ENCODE measurements at places on chromosomes 6 and 20.

- no peak for DNase-seq
These were observed 23.2 kb downstream of the CGA start for GRCh38 chr6:87071683-87072082.

DNA sequence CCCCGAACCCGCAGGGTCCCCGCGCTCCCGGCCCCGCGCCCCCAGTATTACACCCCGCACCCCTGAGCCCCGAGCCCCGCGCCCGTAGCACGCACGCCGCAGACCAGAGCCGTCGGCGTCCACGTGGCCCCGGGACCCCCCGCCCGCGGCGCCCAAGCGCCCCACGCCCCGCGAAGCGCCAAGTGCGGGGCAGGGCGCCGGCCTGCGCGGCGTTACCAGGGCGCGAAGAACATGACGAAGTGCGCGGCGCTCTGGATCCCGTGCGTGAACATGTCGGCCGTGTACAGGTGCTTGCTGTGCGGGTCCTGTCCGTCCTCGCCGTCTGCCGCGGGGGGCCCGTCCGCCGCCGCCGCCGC, 312 bp downstream of the TXNDC5 start:
- DNase-seq, result no peak

GRCh38 chr6:7673063-7673536, 52.8 kb upstream of the BMP6 start:
- no peak for DNase-seq

- no peak for DNase-seq
These were observed 154.0 kb downstream of the LY86 start for GRCh38 chr6:6742535-6742934.

DNA sequence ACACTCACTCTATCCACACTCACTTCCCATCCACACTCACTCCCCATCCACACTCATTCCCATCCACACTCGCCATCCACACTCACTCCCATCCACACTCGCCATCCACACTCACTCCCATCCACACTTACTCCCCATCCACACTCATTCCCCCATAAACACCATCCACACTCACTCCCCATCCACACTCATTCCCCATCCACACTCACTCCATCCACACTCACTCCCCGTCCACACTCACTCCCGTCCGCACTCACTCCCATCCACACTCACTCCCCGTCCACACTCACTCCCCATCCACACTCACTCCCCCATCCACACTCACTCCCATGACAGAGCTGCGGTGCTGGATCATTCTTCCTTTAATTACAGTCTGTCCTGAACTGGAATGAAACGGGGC, 17.1 kb downstream of the THBS2 start:
- no peak for DNase-seq

- DNase-seq, result no peak
These were observed 1.4 kb downstream of the TEAD3 start for GRCh38 chr6:35495258-35496035.

DNA sequence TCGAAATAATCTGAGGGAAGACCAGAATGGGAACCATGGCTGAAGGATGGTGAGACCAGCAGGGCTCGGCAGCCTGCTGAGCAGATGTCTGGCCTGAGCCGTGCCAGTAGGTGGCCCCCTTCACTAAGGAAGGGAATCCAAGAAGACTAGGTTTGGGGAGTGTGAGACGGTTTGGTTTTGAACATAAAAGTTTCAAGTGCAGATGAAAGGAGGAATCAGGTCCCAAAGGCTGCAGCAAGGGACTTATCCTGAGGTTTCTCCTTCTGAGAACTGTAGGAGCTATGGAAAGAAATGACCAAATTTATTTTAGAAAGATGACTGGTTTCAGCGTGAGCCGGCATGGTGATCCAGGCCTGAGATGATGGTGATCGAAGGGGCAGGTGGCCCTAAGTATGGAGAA, 4.6 kb upstream of the OSER1 start:
- DNase-seq, result peak; percentile 62

DNA sequence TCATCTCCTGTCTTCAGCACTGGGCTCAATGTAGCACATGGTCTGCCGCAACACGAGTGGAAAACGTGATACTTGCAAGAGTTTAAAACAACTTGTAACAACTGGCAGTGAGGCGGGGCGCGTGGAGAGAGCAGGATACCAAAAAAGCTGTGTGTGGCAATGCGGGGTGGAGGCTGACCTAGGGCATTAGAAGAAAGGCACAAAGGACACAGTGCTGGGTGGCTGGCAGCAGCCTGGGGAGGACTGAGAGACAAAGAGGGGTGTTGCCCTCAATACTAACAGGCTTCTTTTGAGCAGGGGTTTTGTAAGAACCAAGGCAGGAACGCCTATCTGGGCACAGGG, 1.5 kb upstream of the GFOD1 start:
- DNase-seq, result no peak

GRCh38 chr6:142301651-142302391, at the start of gene ADGRG6:
TSS of gene ADGRG6 (plus strand) at chr6:142302007. CDS start at chr6:142302330, 323 bp downstream.
- no peak for DNase-seq

GRCh38 chr6:101126501-101126900, 245.4 kb upstream of the ASCC3 start:
- no peak for DNase-seq

- no peak for DNase-seq
These were observed 314.4 kb downstream of the ESR1 start for GRCh38 chr6:152121910-152122309.

DNA sequence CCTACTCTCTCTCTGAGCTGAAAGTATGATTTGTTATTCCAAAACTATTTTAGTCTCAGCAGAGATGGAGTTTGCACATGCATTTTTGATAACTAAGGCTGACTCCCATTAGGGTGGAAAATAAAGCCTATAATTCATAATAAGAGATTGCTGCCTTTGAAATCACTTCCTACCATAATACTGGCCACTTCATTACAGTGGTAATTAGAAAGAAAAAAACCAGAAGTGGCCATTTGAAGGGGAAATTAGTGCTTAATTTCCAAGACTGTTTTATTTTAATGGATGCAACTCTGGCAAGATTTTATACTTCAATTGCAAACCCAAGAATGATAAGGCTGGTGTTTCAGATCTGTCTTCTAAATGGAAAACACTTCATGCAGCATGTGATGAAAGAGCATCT, 43.4 kb downstream of the SLC35B3 start:
- DNase-seq, result no peak

DNA sequence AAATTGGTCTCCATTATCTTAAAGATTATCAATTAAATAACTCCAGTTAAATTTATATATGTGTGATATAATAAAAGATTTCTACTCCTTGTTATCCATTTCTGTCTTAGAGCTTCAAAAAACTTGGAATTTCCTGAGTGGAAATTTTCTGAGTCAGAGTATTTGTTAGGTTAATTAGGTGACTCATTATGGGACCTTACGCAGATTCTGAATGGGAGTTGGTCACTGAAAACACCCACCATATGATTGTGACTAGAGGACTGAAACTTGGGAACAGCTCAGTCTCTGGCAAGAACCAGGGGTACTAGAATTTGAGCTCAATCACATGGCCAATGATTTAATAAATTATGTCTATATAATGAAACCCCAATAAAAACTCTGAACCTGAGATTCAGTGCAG, 125.4 kb upstream of the HMGCLL1 start:
- DNase-seq, result no peak

DNA sequence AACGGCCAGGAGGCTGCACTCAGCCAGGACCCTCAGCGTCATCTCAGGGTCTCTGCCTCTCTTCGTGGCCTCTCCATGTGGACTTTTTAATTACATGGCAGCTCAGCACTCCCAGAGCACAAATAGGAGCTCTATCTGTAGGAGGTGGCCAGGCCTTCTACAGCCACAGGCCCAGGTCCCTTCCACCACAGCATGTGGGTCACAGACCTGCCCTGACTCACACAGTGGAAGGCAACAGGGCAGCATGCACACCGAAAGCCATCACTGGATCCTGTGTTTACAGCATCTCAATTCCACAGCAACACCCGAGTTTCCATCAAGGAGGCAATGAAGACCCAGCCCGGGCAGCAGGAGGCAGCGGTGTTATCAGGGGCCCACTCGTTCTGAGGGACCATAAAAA, 65.8 kb upstream of the CD93 start:
- no peak for DNase-seq

DNA sequence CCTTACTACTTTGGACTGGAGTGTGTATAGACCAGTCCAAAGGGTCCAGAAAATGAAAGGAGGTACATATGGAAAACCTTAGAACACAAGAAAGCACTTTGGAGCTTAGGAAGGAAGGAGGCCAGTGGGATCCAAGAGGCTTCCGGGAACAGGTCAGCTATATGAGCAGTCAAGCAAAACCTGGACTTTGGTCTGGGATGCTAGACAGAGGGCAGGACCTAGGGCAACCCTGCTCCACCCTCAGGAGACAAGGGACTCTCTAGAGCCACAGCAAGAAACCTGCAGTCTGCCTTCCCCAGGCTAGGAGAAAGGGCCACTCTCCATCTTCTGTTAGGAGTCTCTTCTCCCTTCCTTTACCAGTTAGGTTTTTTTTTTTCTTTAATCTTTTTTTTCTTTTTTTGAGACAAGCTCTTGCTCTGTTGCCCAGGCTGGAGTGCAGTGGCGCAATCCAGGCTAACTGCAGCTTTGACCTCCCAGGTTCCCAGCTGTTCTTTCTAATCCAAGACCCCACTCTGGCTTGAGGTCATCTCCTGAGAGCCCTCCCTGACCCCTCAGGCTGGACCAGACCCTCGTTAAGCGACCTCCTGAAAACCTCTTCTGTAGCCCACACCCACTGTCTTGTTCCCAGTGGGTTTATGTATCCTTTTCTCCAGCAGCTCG, 4.6 kb downstream of the KCNK5 start:
- DNase-seq, result no peak

GRCh38 chr6:116381000-116381399, 10.3 kb downstream of the DSE start:
- DNase-seq, result no peak

GRCh38 chr6:26383624-26384417, 913 bp downstream of the BTN2A2 start:
- DNase-seq, result no peak

DNA sequence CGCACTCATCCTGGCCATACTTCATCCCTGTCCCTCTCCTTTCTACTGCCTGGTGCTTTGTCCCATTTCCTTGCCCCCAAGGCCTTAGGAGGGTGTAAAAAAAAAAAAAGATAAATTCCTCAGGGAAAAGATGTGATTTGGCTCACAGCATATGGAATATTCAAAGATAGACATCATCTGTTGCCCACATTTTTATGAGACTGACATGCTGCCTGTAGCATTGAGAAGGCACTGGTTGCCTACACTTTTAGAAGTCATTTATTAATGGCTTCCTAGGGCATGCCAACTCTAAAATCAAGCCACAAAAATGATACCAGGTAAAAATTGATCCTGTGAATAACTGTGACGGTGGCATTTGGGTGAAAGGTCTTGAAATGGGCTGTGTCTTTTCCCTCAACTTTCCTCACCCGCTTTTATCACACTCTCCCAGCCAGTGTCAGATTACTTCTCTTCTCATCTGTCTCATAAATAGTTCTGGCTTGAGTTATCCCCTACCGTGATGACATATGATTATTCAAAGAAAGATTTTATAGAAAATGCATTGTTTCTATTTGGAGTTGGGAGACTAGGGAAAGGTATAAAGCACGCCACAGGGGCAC, 139.4 kb downstream of the CARMIL1 start:
- DNase-seq, result no peak

- no peak for DNase-seq
These were observed 191.5 kb upstream of the RSPO3 start for GRCh38 chr6:126926926-126927325.

GRCh38 chr6:99307295-99307907, 42.1 kb downstream of the FAXC start:
- DNase-seq, result no peak

DNA sequence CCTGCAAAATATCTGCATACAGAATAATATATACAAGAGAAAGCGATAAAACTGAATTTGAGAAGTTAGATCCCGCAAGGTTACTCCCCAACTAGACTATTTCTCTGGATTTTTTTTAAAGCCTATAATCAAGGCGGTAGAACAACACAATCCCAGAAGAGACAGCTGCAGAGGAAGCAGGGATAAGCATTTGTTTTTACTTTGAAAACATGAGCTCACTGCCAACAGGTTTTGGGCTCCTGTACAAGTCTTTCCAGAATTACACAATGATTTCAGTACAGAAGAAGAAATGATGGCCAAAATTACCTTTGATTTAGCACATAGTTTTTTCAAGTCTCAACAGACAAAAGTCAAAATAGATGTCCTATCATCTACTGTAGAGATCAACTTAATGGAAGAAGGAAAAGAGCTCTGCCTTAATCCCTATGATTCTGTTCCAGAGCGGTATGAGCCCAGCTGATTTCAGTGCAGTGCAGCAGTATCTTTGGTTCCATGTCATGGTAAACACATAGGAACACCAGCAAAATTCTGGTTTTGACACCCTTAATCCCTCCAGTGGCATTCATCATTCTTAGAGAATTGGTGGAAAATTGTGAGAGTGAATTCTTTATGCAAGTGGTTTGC, 304.3 kb downstream of the HDGFL1 start:
- DNase-seq, result no peak

- DNase-seq, result peak; percentile 44
These were observed at the start of gene TXLNB for GRCh38 chr6:139291813-139292619. TSS of gene TXLNB (minus strand) at chr6:139291998. CDS start at chr6:139288899, 3,099 bp downstream.

DNA sequence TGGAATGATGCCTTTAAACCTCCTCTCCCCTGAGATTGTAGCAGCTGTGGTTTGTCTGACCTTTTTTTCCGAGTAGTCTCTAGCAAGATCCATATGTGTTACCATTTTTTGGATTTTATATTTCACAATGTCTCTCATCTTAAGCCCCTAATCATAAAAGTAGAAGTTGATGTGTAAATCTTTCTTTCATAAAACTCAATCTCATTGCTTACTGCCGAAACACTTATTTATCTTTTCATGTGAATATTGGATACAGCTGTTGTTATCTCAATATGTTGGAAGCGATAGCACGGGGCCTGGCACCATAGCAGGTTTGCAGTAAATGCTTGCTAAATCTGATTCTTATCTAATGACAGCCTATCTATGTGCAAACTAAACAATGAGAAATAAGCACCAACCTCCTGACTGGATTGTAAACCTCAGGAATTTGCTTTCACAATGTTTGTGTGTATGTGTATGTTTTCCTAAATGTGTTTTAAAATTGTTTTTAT, 14.2 kb downstream of the SMPDL3A start:
- no peak for DNase-seq

- DNase-seq, result no peak
These were observed 21.2 kb upstream of the ADIG start for GRCh38 chr20:38559764-38560163.

DNA sequence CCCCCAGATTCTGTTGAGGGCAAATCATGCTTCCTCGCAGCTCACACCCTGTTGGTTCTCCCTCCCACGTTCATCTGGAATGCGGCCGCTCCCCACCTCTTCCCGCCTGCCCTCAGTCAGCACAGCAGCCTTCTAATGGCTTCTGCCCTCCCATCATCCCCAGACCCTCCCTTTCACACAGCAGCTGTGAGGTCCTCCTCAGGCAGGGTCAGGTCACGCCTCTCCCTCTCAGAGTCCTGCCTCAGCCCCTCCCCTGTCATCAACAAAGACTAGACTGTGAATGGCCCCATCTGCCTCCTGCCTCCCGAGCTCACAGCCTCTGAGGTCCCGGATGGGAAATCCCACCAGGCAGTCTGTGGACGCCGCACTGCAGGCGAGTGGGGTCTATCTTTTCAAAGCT, 7.9 kb upstream of the BHLHE23 start:
- no peak for DNase-seq

GRCh38 chr20:45781391-45781931, 10.2 kb downstream of the WFDC3 start:
- no peak for DNase-seq

GRCh38 chr6:170094686-170095272, 196.1 kb downstream of the DLL1 start:
- no peak for DNase-seq
